Stimulated activated CD8-positive, alpha-beta memory T cell treated with anti-CD3 and anti-CD28 coated beads, Interleukin-4, amount 100 ng/mL, for 4 hours (primary cell): ENCODE measurements at places on chromosomes 6 and 20.

GRCh38 chr6:10401004-10401536 lies 13.8 kb downstream of the TFAP2A start:
- DNase-seq = no peak

DNA sequence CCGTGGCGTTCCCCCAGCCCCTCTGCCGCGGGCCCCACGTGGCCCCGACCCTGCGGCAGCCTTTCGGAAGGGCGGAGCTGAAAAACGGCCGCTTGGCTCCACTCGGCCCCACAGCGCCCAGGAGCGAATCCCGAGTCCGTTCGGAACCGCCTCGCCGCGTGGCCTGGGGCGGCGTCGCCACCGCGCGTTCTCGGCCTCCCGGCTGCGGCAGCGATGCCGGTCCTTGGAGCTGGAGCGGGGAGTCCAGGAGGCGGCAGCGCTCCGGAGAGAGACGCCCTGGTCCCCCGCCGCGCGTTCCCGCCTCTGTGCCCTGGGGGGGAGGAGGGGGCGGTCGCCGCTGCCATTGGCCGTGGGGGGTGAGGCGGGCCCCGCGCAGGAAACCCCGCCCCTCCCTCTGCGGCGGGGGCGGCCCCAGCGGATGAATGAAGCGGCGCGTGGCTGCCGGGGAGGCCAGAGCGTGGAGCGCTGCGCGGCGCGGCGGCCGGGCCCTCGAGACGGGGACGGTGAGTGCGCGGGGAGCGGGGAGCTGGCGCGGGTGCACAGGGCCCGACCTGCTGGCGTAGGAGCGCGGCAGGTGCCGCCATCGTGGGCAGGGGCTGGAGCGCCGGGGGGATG lies at the start of gene SLCO4A1:
TSS of gene SLCO4A1 (plus strand) at position 453 of the 615 bp plus-strand sequence. CDS start 13,952 bp downstream, outside the sequence.
- DNase-seq = peak; percentile 80

GRCh38 chr6:1250489-1251197 lies 61.3 kb upstream of the FOXQ1 start:
- DNase-seq = no peak

DNA sequence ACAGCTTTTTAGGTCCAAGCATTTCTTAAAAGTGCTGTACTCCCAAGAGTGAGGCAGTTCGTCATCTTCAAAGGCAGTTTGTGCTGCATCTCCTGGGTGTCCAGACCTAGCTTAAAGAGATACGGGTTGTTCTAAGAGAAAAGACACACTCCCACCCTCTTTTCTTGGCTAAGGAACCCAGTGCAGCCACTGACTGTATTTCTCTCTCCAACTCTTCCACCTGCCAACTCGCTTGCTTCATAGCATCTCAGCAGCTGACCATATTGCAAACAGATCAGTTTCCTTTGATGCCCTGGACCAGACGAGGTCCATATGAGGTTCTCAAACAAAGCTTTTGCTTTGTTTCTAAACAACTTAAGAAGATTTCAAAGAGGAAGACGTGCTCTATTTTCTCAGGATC lies 101.1 kb downstream of the ISM1 start:
- no peak for DNase-seq

DNA sequence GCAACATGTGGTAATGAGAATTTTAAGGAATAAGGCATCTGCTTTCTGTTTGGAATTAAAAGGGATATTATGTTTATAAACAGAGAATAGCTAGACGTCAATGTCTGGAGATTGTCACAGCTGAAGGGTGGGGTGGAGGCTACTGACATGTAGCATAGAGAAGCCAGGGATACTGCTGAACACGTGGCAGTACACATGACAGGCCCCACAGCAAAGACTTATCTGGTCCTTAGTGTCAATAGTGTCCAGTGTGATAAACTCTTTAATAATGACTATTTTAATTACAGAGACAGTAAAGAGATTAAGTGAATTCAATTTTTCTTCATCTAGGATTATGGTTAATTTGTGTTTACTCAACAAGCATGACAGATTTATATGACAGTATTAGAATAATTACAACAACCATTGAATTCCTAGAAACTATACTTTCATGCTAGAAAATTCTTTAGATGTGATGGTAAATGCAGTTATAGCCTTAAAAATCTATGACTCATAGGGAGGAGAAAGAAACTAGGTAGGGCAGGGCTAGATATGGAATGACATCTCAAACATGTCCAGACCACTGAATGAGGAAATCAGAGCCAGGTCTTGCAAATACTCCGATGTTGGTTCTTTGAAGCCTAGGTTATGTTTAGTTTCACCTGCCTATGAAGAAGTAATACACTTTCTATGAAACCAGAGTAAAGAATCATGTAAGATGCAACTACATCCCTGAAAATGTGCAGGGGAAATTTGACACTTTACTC lies 399.5 kb downstream of the PHF3 start:
- DNase-seq = no peak

- DNase-seq = no peak
These were observed 85.1 kb upstream of the CNKSR3 start for GRCh38 chr6:154595538-154595937.

GRCh38 chr6:115908906-115909559 lies 151.7 kb downstream of the FRK start:
- no peak for DNase-seq

DNA sequence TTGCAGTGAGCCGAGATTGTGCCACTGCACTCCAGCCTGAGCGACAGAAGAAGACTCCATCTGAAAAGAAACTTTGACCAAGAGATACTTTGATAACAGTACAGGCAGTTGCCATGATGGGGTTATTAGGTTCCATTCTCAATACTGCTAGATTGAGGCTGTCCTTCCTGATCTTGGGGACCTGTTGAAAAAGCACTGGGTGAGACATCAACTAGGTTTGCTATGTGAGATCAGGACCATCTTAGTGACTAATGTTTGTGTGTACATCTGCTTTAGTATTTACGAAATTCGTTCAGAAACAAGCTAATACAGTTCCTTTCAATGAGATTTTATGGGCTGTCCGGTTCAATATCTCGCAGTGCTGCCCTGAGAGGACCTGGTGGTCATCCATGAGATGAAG lies 2.6 kb downstream of the DSE start:
- no peak for DNase-seq

- no peak for DNase-seq
These were observed 509.3 kb upstream of the CITED2 start for GRCh38 chr6:139883776-139884175.

DNA sequence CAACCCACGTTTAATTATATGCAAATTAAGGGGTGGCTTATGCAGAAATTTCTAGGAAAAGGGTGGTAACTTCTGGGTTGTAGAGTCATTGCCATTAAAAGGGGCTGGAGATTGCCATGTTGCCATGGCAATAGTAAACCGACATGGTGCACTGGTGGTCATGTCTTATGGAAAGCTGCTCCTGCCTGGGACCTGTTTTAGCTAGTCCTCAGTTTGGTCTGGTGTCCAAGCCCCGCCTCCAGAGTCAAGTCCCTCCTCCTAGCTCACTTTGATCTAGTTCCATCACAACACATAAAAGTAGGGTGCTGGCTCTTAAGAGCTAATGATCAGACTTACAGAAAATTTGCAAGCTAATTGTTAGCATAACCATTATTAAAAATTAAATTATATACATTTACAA lies 5.3 kb downstream of the SLC22A2 start:
- DNase-seq = no peak

DNA sequence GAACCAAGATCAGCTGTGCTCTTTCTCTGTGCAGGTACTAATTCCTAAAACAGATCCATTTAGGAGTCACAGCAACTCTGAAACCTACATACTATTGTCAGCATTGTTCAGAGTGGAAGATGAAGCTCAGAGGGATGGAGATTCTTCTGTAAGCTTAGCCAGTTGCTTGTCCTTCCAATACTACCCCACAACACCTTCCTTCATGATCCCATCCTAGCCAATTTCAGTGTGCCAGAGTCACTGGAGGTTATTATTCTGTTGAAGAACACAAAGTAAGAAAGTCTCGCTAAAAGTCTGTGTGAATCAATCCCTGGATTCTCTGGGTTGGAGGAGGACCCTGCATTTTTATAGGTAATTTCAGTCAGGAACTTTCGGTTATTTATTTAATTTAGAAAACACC lies 2.3 kb downstream of the POPDC3 start:
- DNase-seq = no peak

DNA sequence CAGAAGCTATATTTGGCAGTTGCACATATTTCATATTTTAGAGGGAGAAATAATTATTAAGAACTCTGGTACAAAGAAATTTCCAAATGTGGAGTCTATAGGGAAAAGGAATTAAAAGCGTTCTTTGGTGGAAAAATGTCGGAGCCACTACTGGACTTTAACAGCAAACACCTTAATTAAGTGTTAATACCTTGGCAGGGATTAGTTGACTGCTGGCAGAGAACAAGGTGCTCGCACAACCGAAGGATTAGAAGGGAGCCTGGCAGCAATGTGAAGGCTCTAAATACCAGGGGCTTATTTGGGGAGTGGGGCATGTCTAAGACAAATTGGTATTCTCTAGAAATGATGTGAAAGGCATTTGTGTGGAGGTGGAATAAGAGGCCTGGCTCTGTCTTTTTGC lies 98.9 kb downstream of the PAK5 start:
- DNase-seq = no peak

- no peak for DNase-seq
These were observed 36.9 kb downstream of the SLC24A3 start for GRCh38 chr20:19249106-19249879.

- no peak for DNase-seq
These were observed 67.7 kb downstream of the HMGCLL1 start for GRCh38 chr6:55511122-55511800.

DNA sequence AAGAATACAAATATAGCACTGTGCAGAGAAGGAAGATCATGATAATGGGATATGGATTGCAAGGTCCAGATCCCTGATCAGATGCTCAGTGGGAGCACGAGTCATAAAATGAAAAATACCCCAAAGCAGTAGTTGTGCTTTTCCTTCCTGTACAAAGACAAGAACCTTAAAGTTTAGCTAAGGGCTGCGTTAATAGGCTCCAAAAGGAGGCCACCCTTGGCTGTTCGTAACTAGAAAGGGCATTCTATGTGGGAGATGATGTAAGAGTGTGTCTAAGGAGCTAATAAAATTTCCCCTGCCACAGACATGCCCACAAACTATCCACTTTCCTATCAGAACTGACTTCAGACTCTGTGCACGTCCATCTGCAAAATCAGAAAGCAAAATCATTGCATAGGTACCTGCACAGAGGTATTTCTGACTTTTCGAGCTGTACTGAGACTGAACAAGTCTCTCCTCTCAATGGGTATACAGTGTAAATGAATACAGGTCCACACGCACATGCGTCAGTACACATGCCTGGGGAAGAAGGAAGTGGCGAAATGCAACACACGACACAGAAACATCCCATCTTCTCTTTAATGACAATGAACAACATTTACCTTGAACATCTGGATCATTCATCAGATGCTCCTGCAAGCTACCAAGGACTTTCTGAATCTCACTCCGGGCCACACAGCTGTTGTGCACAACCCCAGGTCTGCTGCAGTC lies 16.9 kb upstream of the ANKRD60 start:
- DNase-seq = no peak

GRCh38 chr6:150949526-150949925 lies 84.0 kb downstream of the MTHFD1L start:
- DNase-seq = no peak

DNA sequence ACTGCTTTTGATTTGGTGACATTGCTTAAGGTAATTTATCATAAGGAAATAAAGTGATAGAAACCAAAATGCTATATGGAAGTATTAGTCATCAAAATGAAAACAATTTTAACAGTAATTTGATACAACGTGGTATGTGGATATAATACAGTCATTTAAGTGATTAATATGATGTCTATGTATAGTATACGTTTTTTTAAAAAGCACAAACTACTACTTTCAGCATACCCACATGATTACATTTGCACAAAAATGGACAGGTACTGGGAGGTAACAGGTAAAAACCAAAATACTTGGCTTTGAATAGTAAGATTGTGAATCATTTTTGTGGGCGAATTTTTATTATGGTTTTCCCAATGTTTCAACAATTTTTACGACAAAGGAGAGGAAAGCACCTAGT lies 97.6 kb downstream of the OGFRL1 start:
- DNase-seq = no peak

DNA sequence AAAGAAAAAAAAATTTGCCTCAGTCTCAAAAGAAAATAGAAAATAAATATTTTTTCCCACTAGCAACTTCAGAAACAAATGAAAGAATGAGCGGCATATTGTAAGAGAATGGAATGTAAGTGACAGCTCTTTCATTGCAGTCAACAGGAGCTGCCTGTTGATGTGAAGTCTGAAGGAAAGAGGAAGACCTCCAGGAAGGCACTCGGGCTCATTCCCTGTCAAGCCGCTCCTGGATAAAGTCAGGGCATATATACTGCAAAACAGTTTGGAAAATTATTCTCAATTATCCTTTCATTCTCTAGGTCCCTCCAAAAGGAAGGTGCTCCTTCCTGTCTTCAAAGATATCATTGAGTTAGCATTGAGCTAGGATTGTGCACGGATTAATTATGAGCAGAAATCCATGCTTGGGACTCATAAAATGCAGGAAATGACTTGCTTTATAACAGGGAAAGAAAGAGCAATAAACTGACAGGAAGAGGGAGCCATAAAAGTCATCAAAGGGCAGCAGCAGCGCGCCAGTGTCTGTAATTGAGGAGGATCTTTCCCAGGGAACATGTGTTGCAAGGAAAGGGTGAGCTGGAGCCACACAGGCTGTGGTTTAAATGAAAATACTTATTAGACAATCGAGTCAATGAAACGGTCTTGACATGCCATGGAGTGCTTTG lies 218.2 kb downstream of the C6orf118 start:
- DNase-seq = no peak

GRCh38 chr6:25548451-25548850 lies 103.6 kb upstream of the SCGN start:
- no peak for DNase-seq

GRCh38 chr6:4892785-4893485 lies 110.9 kb downstream of the RPP40 start:
- no peak for DNase-seq

GRCh38 chr20:38202153-38202981 lies 37.3 kb upstream of the TGM2 start:
- no peak for DNase-seq

GRCh38 chr6:168150551-168151320 lies 71.7 kb upstream of the FRMD1 start:
- DNase-seq = no peak

- no peak for DNase-seq
These were observed 112.2 kb downstream of the DTNBP1 start for GRCh38 chr6:15550546-15551123.

DNA sequence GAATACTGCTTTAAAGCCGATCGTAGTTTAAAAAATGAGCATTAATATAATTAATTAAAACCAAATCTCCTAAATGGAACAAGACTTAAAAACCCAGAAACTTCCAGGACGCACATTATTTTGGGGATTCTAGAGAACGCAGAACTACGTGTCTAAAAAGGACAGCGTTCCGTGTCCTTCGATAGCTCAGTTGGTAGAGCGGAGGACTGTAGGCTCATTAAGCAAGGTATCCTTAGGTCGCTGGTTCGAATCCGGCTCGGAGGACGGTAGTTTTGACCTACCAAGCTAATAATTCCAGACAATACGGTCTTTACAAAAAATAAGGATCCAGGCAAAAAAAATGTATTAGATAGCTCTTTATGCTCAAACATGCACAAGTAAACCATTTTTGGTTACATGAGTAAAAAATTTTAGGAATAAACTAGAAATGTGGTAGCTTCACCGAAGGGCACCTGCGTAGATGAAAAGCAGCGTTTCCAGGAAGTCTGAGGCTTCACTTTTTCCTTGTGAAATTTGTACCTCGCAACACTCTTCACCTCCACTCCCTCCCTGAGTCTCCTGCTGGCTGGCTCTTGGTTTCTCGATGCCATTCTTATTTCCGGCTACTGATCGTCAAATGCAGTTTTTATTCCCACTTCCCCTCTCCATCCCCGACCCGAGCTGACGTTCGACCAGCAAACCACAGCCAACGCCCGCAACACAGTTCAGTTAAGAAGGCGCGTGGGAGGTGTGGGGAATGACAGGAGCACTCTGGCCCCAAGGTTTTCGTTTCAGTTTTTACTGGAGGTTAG lies 19.6 kb upstream of the ABT1 start:
- peak; percentile 39 for DNase-seq
